ENCODE measurements at places on chromosomes 1 and 21.
A peak's percentile ranks its signal among the peaks of the same experiment; 100 is the strongest.

DNA sequence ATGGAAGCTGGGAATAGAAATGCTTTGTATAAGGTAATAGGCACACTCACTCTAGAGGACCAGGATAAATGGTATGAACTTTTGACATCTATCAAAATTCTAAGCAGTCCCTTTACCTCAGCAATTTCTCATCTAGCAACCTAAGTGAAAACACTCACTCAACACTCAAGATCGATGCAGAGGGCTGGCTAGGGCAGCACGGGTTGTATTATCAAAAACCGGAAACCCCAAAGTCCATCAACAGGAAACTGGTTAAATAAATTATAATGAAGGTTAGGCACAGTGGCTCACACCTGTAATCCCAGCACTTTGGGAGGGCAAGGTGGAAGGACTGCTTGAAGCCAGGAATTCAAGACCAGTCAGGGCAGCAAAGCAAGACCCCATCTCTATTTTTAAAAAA is 9.4 kb downstream of the USP48 start:
- DNase-seq = no peak

GRCh38 chr21:46229133-46229922 is 754 bp upstream of the LSS start:
- no peak for DNase-seq

DNA sequence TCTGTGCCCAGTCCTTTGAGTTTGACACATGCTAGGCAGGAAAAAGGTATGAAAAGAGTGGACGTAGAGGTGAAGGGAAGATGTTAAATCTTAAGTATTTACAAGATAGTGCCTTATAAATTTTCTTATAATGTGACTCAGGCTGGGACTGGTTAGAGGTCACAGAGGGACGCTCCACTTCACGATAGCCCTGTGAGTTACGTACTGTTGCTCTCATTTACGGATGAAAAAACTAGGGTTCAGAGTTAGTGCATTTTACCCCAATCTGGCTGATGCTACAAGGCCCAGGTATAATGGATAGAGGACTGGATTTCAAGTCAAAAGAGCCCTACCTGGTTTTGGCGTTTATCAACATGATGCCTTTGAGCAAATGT is 1.4 kb upstream of the TUT4 start:
- no peak for DNase-seq

- no peak for DNase-seq
These were observed 6.5 kb upstream of the CSTB start for GRCh38 chr21:43782431-43783097.

DNA sequence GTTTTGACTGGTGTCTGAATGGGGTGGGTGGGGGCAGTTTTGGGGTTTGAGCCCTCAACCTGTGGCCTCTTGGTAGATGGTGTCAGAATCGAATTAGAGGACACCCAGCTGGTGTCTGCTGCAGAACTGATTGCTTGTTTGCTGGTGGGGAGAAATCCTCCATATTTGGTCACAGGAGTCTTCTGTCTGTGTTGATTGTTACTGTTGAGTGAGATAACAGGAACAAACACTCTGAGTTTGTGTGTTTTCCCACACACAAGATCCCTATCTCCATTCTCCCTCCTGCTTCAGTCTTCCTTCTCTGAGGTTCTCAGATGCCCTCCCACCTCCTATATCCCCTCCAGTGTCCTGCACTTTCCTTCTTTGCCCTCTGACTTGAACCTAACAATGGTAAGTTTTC is 19.1 kb upstream of the CGN start:
- no peak for DNase-seq

GRCh38 chr21:36325373-36326010 is 5.5 kb downstream of the MORC3 start:
- DNase-seq = no peak

DNA sequence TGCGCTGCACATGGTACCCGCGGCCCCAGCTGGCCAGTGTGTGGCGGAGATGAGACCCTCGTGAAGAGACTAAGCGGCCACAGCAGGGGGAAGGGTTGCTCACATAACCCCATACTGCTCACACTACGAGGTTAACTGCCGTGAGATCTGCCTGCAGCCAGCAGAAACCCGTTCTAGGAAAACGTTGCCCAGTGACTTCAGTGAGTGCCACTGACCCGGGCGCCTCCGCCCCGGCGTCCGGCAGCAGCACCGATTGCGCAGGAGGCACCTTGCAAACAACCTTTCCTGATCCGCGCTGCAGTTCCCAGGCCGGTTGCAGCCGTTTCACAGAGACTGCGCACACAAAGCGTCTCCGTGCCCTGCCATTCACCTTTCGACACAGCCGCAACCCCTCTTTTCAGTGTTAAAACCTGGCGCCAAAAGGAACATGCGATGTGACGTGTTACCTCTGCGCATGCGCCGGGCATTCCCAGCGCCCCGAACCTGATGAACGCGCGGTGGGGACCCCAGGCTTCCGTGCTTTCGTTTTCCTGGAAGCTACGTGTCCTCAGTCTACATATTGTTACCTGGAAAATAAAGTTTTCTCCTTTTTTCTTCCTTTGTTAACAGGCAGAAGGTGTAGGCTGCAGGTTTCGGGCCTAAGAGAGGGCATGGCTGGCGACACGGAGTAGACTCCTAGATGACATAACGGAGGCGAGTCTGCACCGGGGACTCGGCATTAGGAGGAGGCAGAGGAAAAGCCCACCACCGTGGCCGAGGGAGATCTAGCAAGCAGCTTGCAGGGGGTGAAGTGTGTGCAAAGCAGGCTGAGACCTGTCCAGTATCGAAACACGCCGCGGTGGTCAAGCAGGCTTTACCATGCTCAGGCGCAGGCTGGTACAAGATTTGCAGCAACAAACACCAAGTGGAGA is 8.9 kb downstream of the VPS26C start:
- DNase-seq = peak; percentile 68

GRCh38 chr1:216123446-216124191 is 299.6 kb downstream of the USH2A start:
- DNase-seq = no peak

DNA sequence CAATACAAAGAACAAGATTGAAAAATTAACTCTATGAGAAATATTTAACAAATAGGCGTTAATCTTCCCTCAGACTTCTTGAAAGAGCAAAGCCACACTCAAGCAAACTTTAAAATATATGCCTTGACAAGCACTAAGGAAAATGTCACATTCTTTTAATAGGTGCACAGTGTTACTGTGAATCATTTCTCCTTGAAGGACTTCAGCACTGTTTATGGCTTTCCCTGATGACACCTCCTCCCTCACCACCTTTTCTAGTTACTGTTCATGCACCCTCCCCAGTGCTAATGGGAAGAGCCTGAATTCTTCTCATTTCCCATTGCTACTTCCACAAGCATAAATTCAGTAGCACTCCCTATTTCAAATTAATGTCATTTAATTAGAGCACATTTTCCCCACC is 299.5 kb upstream of the RRP15 start:
- no peak for DNase-seq

- DNase-seq = peak; percentile 16
These were observed 41.0 kb downstream of the RXRG start for GRCh38 chr1:165403835-165404482.

GRCh38 chr1:168386492-168386891 is 105.8 kb downstream of the TBX19 start:
- DNase-seq = no peak

GRCh38 chr1:111197598-111198284 is 2.7 kb downstream of the DENND2D start:
- peak; percentile 54 for DNase-seq

- DNase-seq = no peak
These were observed 50.8 kb upstream of the SLC22A15 start for GRCh38 chr1:115925467-115925866.
